ENCODE measurements at places on chromosomes 3 and 15.

DNA sequence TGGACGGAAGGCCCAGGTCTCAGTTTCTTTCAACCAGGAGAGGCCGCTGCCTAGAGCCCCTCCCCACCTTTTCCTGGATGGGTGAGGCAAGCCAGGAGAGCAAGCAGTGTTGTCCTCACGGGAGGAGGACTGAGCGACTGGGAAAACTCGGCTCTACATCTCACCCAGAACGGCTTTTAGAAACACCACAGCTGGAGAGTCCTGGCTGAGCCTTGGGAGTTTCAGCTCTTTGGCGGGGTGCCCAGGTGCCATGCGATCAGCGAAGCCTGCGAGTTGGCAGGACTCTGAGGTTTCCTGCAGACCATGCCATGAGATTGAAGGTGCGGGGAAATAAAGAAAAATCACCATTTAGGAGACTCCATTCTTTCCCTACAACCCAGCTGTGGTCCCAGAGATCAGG lies 26.0 kb downstream of the PPCDC start:
- no peak for DNase-seq

- DNase-seq: no peak
Observed at GRCh38 chr3:31093606-31094005, 199.1 kb upstream of the GADL1 start.

GRCh38 chr3:17631609-17632008 lies 110.8 kb downstream of the TBC1D5 start:
- no peak for DNase-seq

DNA sequence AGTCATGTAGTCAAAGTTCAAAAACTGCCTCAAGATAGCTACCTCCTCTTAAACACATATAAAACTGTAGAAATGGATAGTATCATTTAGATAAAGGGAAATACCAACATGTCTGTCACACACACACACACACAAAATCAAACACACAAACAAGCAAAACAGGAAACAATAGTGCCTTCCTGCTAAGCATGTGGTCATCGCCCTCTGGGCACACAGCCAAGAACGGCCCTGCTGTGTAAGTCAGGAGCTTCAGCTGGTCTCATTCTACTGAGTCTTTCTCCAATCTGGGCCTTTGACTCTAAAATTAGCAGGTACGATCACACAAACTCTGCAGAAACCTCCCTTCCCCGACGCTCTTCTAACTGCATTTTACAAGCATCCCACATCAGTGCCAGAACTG lies 272.2 kb upstream of the CHRNA7 start:
- DNase-seq: no peak

DNA sequence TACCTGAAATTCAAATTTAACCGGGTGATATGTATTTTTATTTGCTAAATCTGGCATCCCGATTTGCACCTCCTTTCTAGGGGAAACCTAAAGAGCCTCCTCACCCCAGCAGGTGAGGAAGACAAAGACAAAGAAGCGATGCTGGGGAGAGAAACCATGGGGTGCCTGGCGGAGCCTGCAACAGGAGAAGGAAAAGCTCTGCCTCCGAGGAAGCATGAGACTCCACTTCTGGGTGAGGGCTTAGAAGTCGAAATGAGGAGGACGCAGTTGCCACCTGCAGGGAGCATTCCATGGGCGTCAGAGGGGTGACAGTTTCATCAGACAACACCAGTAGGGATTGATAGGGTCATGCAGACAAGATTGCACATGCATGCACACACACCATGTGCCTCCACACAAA lies 30.5 kb upstream of the LYZL4 start:
- no peak for DNase-seq

DNA sequence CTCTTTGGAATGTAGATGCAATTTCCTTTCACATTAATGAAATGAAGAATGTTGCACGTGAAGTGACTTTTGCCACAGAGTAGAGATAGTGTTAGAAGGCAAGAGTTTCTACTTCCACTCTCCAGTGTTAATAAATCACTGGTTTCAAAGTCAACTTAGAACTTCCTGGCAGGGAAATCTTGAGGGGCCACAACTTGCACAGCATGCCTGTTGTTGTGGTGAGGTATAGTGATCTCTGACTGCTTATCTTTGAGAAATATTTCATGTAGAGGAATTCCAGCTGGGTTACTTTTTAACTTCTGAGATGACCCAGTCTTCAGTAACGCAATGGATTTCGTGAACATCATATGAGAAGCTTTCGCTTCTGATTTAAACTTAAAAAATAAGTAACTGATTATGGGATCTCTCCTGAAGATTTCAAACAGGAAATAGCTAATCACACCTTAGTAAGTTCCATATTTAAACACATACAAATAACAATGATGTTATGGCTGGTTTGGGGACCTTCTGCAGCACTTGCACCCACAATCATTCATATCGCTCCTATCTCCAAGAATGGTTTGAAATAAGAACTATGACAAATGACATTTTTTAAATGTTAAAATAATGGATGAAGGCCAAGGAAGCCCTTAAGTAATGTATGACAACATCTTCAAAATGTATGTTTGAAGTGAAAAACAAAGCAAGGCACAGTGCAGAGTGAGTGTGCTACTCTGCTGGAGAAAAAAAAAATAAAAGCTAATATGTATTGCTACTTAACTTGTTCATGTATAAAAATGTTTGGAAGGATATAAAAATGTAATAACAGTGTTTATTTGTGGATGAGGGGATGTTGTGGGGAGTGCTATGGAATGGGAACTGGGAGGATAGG lies 726.5 kb upstream of the NECTIN3 start:
- DNase-seq: no peak

GRCh38 chr15:98387866-98388265 lies 260.5 kb upstream of the IGF1R start:
- DNase-seq: no peak

Measured in activated naive CD8-positive, alpha-beta T cell treated with anti-CD3 and anti-CD28 coated beads, Interleukin-2, amount 50 U/mL, for 16 hours (primary cell).